ENCODE measurements at places on chromosomes 11 and 22.

GRCh38 chr11:14254533-14255237, 104.3 kb downstream of the RRAS2 start:
- no peak for DNase-seq

GRCh38 chr22:37283393-37283937, 1.2 kb downstream of the CYTH4 start:
- no peak for DNase-seq

DNA sequence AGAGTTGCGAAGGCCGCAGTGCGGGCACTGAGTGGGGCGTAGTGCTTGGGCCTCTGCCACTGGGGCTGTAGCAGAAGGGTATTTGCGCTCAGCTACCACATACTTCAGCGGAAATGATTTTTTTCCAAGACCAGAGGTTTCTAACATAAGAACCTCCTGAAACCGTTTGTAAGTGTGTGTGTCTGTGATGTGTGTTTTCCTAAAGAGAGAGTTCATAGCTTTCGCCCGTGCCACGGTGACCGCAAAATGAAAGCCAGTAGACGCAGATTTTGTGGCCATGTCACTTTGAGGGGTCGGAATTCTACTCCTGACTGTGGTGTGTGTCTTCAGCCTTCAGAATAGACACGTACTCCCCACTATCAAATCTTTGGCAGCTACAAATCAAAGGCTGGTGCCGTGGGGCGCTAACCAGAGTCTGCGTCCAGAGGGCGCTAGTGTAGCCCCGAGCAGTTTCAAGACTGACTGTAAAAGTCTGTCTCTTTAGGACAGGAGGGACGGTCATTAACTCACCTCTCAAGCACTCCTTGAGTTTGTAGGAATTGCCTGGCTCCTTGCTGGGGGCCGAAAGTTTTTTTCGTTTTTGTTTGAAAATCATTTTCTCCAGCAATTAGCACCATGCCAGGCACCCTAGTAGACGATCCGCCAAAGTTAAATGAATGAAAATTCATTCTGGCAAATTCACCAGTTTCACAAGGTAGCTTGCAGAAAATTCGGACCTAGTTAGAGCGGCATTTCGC, 2.5 kb upstream of the CALCA start:
- peak; percentile 61 for DNase-seq

- no peak for DNase-seq
Observed at GRCh38 chr11:61149624-61150615, 11.3 kb downstream of the VPS37C start.

DNA sequence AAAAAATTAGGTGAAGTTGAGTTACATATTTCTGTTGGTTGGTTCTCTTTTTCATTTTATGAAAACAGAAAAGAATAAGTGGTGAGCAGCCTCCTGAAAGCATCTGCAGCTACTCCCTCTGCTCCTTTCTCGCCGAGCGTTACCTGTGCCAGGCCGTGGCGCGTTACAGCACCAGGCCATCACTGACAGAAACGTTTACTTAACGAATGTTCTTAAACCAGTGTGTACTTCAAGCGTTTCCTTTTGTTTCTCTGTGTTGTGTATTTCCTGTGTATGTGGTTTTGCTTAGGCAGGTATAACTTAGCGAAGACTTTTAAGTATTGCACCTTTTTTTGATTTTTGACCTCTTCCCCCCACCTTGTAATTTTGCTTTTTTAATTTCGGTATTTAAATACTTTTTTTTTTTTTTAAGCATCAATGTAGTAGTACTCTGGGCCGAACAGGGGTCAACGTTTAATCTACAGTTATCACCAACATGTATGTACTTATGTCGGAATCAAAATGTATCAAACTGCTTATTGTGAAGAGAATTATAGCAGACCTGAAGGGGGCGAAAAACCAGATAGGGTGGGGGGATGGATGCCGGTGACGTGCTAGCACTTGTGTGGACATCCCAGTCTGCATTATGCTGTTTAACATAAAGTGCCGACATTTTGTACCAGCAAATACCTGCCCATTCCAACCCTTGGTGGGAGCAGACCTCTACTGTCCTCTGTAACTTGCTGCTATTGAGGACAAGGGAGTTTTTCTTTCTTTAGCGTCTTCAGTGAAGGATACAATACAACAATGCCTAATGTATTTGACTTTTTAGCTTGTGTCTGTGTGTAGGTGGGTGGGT, 21.6 kb upstream of the ADSL start:
- no peak for DNase-seq

- no peak for DNase-seq
Observed at GRCh38 chr22:20060700-20061480, 19.2 kb upstream of the DGCR8 start.

DNA sequence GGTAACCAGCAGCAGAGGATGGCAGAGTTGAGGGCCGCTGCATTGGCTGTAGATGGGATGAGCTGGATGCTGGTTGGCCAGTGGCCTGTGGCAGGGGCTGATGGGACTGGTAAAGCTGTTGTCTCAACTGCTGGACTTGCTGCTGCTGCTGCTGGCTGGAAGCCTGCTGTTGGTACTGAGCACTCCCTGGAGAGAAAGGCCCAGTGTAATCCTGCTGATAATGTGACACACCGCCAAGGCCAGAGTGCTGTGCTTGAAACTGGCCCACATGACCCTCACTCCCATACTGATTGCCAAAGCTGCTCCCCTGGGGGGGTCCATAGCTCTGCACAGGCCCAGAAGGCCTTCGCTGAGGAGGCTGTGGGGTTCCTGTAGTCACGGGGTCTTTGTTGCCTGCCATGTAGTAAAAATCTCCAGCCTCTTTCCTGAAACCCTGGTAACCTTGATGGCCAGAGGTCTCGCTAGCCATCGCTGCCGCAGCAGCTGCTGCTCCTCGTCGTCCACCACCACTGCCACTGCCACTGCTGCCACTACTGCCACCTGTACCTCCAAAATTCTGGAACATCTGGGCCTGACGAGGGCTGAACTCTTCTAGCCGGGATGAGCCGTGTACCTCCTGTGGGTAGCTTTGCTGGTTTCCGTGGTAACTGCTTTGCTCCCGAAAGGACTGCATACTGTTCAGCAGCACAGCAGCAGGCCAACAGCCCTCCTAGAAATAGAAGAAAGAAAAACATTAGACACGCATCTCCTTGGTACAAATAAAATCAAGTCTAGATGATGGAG, 55.6 kb downstream of the TCF20 start:
- DNase-seq: no peak

DNA sequence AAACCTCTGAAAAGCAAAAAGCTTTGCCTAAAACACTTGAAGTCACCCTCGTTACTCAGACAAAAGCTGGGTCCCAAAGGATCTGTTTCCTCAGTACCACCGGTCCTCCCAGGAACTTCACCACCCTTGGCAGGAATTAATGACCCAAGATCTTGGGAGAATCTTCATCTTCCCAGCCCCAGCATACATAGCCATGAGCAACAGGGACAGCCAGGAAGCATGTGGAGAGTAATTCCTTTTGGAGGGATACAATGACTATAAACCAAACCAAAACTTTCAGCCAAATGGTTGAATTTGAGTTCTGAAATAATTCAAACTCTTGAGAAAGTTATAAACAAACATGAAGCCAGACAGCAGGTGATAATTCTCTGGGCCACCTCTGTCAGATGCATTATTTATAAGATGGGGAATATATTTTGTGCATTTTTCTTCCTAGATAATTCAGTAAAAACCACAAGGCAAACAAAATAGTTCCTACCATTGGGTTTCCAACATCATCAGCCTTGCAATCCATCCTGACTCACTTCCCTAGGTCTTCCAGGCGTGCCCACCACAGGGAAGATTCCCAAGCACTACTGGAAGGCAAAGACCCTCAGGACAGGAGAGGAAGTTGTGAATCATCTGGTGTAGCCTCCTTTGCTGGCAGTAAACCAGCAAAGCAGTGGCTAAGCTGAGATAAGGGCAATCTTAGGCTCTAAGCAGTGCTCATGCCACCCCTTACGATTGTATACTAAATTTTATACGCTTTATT, 71.7 kb upstream of the DRD2 start:
- DNase-seq: no peak

GRCh38 chr22:30866216-30866615, 102.4 kb downstream of the MORC2 start:
- DNase-seq: no peak

GRCh38 chr11:57248780-57249383, 11.8 kb upstream of the APLNR start:
- peak; percentile 14 for DNase-seq

- DNase-seq: no peak
Observed at GRCh38 chr11:72537051-72537450, 102.7 kb upstream of the CLPB start.

- DNase-seq: no peak
Observed at GRCh38 chr11:23284631-23285030, 424.4 kb upstream of the CCDC179 start.

DNA sequence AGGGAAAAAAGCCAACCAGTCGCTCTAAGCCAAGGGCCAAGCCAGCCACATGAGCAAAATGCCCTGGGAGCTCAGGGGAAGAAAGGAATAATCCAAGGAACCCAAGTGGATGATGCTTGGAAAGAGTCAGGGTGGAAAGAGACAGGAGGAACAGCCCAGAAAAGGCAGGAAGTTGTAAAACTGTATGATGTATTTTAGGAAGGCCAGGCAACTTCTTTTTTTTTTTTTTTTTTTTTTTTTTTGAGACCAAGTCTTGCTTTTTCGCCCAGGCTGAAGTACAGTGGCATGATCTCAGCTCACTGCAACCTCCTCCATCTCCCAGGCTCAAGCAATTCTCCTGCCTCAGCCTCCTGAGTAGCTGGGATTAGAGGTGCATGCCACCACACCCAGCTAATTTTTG, 1.6 kb downstream of the LGALS12 start:
- no peak for DNase-seq

DNA sequence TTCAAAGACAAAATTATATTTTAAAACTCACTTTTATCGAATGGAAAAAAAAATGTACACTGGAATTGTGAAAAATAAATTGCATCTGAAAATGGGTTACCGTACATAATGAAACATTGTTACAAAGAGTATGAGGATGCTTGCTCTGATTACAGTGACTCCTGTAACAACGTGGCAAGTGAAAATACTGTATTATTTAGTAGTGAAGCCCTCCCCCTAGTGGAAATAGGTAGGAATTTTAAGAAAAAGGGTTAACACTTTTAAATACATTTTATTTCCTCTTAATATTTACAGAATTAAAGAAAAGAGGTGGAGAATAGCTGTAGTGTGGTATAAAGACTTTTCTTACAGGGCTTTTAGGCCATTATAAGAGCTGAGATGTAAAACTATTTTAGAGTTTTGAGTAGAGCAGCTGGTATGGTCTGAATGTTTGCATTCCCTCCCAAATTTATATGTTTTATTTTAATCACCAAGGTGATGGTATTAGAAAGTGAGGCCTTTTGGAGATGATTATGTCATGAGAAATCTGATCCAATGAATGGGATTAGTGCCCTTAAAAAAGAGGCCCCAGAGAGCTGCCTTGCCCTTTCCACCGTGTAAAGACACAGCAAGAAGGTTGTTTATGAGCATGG, 25.2 kb downstream of the FAM76B start:
- DNase-seq: no peak

DNA sequence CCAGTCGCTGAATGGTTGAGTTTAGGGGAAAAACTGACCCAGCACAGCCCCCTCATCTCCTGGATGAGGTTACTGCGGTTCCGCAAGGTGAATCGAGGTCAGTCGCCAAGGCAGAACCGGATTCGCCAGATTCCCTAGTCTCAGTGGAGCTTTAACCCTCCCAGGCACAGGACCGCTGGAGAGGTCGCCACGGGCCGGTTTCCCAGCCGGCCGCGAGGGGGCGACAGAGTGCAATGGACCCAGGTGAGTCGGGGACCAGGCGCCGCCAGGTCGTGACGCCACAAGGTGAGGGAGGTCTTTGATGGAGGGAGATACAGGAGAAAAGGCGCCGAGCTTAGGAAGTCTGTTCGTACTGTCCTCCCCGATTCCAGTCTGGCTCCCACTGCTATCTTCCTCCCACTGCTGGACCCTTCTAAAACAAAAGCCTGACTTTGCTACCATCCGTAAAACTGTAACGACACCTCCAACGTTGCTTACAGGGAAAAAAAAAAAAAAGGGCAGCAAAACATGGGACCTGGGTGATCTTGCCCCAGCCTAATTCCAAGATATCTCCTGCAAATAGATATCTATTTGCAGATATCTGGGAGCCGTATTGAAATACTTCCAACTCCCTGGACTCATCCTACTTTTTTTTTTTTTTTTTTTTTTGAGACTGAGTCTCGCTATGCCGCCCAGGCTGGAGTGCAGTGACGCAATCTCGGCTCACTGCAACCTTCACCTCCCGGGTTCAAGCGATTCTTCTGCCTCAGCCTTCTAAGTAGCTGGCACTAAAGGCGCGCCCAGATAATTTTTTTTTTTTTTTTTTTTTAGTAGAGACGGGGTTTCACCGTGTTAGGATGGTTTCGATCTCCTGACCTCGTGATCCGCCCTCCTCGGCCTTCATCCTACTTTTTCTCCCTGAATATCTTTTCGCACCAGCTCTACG, 1.4 kb upstream of the GGA1 start:
- peak; percentile 89 for DNase-seq

DNA sequence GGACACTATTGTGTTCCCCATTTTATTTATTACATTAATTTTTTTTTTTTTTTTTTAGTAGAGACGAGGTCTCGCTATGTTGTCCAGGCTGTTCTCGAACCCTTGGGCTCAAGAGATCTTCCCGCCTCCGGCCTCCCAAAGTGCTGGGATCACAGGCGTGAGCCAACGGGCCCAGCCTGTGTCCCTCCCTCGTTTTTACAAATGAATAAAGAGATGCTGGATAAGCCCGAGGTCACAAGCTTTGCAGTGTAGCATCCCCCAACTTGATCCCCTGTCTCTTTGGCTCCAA, 297 bp upstream of the MTFP1 start:
- DNase-seq: no peak

DNA sequence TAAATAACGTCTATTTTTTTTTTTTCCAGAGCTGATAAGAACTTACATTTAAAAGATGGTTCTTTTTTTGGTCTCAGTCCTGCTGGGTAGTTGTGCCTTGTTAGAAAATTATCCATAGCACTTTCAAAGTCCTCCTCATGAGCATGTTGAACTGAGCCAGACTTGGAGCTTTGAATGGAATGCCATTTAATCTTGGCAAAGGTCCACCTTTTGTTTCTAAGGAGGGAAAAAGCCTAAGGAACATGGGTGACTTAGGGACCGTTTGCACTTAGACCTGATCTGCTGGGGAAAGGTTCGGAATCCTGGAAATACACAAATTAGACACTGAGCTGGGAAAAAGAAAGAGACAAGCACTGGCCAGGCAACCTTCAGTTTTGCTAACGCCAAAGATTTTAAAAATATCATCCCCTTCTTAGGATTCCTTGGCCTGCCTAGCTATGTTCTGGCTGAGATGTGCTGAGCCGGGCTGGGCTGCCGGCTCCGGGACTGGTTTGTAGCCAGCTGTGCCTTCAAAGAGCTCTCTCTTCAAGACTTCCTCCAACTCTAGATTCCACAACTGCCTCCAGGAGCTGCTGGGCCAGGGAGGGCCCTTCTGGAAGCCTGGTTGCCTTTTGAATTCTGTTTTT, 67.4 kb downstream of the ENDOD1 start:
- DNase-seq: no peak

GRCh38 chr22:48424661-48425060, 1403.0 kb downstream of the BRD1 start:
- DNase-seq: no peak

GRCh38 chr22:19674129-19674928, 40.0 kb upstream of the SEPTIN5 start:
- no peak for DNase-seq

GRCh38 chr11:103537904-103538502, 428.8 kb downstream of the DYNC2H1 start:
- no peak for DNase-seq

GRCh38 chr11:120674542-120674941, 163.0 kb downstream of the GRIK4 start:
- no peak for DNase-seq

Measured in activated T-cell treated with anti-CD3 and anti-CD28 coated beads for 48 hours (primary cell).